ENCODE measurements at places on chromosomes 1 and 21.

GRCh38 chr1:206685334-206685768 lies 646 bp downstream of the MAPKAPK2 start:
- DNase-seq: peak; percentile 45

DNA sequence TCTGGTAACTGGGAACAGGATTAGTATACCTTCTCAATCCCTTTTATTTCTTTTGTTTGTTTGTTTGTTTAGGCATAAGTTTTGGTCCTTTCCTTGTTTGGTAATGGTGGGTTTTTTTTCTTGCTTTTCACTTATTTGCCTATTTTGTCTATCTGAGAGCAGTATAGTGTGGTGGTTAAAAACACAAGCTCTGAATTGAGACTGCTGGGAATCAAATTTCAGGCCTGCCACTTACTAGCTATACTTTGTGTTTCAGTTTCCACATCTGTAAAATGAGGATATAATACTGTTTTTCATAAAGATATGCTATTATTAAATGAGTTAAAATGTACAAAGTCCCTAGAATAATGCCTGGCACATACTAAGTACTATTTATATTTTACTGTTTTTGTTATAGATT lies 81.6 kb upstream of the IVNS1ABP start:
- no peak for DNase-seq

DNA sequence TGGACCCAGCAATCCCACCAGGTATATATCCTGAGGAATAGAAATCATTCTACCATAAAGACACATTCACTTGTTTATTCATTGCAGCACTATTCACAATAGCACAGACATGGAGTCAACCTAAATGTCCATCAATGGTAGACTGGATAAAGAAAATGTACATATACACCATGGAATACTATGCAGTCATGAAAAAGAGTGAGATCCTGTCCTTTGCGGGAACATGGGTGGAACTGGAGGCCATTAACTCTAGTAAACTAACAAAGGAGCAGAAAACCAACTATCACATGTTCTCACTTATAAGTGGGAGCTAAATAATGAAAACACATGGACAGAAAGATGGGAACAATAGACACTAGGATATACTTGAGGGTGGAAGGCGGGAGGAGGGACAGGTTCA lies 36.1 kb upstream of the PRKACB start:
- no peak for DNase-seq

DNA sequence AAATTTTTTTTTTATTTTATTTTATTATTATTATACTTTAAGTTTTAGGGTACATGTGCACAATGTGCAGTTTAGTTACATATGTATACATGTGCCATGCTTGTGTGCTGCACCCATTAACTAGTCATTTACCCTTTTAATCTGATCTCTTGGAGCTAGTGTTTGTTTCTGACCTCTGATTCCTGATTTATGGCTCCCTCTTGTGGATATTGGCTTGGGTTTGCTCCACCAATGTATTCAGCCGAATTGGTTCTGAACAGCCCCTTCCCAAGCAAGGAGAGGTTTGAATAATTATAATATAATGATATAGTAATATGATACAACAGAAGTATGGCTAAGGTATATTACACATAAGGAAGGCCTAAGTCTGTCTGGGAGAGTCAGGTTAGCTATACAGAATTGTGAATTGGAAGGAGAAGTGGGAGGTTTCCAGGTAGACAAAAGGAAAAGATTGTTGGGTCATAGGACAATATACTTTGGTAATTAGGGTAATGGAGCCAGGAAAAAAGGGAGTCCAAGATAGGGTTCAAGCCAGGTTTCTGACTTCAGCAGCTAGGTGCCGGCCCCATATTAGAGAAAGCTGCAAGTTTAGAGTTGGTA lies 53.1 kb upstream of the HMCN1 start:
- DNase-seq: peak; percentile 73

- no peak for DNase-seq
Observed at GRCh38 chr21:29074007-29074376, 544 bp upstream of the CCT8 start.

DNA sequence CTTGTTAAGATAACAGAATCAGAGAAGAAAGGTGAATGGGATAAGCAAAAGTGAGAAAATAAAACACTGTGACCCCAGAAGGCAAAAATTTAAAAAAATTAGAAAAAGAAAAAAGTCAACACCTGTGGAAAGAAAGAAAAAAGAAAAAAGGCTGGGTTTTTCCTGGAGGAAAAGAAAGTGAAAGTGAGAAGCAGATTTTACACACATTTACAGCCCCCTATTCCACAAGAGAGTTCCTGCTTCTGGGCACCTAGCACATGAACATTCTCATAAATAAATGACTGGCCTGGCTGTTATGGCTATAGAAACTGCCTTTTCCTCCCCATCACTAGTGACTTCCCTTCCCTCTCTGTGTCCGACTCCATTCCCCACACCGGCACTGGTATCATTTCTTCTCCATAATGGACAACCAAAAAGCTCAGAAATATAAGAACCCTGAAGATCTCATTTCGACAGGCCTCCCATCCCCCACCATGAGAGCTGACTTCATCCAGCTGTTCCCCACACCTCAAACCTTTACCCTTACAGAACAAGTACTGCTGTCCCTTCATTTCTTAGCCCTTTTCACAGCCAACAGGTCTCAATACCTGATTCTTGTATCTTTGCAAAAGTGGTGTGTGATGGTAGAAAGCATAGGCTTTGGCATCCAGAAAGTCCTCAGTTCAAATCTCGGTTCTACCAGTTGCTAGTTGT lies 12.6 kb downstream of the MTF1 start:
- no peak for DNase-seq

DNA sequence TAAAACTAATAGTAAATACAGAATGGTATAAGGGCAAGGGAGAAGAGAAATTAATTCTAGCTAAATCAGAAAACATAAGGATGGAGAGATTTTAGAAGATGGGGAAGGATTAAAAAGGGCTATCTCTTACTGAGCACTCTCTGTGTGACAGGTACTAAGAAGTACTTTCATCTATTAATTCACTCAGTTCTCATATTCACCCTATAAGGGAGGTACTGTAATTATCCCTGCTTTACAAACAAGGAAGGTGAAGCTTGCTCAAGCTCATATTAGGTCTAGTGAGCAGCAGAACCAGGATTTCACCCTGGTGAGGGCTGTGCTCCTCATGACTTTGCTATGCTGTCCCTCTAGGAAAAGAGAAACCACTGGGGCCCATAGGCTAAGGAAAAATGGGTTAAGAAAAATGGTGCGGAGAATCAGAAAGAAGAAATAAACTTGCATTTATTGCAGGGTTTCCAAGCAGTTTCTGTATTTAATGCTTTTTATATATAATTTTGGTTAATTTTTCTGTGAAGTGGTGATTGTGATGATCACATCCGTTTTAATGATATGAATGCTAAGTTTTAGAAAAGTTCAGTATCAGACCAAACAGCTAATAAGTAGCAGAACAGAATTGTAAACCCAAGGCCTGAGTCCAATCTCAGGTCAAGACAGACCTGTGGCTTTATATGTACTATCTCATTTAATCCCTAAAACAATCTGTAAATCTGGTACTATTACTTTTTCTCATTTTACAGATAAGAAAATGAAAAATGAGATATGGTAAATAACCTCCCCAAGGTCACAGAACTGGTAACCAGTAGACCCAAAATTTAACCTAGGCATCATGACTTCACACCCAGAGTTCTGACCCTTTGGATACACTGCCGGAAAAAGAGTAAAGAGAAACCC lies 1.7 kb downstream of the PCNX2 start:
- DNase-seq: no peak

DNA sequence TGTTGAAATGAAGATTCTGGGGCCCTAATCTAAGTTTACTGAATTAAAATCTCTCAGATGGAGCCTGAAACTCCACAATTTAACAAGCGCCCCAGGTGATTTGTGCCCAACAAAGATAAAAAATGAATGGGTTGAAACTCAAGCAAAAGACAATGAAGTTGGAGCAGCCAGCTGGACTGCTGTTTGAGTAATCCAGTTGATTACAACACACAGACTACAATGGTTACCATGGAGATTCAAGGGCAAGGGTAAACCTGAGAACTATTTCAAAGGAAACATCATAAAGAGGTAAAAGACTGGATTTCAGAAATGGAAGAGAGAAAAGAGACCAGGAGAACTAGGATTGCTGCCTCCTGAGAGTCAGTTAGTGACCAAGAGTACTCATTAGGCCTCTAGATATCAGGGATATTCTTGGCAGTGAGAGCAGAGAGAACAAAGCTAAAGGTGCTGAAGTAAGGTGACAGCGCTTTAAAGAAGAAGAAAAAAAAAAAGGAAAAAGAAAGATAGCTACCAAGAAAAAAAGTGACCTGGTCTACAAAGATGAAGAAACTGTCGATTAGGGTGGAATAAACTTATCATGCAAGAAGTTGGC lies 44.5 kb downstream of the LRRC53 start:
- DNase-seq: no peak

- no peak for DNase-seq
Observed at GRCh38 chr21:35298757-35299156, 249.7 kb upstream of the RUNX1 start.

GRCh38 chr1:82836213-82836972 lies 1035.7 kb downstream of the ADGRL2 start:
- no peak for DNase-seq

DNA sequence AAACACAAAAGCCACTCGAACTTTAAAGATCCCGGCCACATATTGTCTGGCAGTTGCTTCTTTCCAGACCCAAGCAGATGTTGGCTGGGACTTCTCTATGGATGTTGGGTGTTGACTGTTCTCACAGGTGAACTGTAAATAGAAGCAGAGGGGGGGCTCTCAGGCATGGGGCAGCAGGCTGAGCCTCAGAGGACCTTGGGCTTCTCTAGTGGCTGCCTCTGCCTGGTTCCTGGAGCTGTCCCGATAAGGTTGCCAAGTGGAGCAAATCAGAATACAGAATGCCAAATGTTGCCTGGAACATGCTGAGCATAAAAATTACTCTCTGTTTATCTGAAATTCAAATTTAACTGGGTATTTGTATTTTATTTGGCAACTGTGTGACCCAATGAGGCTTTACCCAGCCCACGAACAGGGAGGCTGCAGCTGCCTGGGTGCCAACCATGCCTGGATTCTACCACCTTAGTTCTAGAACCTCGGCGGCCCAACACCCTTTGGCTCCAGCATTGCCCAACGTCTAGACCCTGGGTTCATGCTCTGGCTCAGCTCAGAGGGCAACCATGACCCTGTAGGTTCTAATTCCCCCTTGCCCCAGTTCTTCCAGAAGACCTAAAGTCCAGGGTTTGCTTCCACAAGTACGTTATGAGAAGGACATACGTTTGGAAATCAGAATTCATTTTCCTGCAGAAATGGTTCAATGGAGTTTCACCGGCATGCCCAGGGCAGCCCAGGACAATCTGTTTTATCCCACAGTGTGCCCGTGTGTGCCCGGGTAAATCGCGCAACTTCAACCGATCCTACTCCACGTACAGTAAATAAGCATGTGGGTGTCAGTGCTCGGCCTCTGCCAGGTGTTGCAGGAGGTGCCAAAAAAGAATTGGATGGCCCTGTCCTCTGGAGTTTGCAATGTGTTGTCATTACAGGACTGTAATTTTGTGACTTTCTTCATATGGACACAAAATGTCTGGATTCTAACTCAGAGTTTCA lies 5.4 kb upstream of the SLC45A1 start:
- no peak for DNase-seq

DNA sequence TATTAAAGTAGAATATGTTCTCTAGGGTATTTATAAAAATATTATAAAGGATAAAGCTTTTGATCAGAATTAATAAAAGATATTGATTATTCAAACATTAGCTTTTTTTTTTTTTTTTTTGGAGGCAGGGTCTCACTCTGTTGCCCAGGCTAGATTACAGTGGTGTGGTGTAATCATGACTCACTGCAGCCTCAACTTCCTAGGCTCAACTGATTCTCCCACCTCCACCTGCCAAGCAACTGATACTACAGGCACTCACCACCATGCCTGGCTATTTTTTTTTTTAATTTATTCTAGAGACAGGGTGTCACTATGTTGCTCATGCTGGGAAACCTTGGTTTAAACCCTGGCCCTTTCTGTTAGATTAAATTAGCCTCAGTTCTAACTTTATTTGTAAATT lies 188.3 kb downstream of the CLEC20A start:
- DNase-seq: no peak

GRCh38 chr1:180530501-180530900 lies 28.1 kb upstream of the ACBD6 start:
- no peak for DNase-seq

DNA sequence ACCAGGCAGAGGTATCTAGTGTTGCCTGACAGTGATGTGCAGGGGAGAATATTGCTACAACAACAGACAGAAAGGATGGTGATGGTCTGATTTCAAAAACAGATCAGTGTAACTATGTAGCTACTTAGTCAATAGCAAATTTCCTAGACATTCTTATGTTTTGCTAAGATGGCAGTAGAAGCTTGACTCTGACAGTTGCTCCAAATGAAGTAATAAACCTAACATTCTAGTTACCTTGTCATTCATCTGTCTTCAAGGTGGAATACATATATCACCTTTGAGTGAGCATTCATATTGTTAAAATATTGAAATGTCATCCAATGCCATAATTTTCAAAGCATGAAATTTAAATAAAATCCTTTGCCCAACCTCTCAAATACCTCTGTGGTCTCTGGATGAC lies 617.4 kb downstream of the USP25 start:
- DNase-seq: no peak

DNA sequence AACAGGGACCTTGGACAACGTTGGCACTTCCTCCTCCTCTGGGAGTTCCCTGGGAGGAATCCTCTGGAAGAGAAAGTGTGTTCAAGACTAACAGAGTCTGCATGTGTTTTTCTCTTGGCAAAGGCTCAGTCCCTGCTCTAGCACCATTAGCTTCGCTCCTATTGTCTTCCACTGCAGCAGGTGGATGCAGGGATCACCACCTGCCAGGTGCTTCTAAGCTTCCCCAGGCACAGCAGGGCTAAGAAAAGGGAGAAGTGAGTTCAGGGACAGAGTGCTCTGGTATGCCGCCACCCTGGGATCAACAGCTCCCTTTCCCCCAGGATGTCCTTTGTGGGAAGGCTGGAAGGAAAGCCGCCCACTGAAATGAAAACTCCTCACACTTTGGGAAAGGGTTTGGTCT lies 43.9 kb upstream of the IL20 start:
- DNase-seq: no peak

DNA sequence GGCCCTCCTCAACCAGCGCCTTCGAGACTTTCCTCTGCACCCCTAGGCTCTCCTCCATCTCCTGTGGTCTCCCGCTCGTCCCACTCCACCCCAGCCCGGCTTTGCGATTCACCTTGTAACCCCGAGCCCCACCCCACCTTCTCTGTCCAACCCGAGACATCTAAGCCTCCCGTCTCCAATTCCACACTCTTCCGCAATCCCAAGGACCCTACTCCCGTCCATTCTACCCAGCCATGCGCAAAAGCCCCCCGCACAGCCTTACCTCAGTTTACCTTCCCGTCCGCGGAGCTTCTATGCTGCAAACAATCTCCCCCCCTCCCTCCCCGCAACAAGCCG lies 174 bp downstream of the SH3BP5L start:
- no peak for DNase-seq

- DNase-seq: no peak
Observed at GRCh38 chr1:119662034-119662437, 14.0 kb upstream of the ZNF697 start.

DNA sequence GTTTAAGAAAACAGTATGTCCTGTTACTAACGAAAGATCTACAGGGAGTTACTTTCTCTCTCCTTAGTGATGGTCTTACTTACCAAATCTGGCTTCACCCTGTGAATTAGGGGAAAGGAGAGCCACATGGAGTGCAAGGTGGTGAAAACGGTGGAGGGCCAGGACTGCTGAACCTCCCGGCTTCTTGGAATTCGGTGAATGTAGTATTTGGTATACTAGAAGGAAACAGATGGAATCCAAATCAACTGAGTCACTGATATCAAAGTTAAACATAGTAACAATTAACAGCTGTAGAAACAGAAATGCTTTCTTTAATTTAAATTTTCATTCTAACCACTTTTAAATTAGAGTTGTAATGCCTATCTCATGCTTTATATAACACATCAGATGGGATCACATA lies 45.7 kb downstream of the ALG14 start:
- no peak for DNase-seq

Data from natural killer cell (primary cell).